ENCODE measurements at places on chromosomes 2 and 18.

DNA sequence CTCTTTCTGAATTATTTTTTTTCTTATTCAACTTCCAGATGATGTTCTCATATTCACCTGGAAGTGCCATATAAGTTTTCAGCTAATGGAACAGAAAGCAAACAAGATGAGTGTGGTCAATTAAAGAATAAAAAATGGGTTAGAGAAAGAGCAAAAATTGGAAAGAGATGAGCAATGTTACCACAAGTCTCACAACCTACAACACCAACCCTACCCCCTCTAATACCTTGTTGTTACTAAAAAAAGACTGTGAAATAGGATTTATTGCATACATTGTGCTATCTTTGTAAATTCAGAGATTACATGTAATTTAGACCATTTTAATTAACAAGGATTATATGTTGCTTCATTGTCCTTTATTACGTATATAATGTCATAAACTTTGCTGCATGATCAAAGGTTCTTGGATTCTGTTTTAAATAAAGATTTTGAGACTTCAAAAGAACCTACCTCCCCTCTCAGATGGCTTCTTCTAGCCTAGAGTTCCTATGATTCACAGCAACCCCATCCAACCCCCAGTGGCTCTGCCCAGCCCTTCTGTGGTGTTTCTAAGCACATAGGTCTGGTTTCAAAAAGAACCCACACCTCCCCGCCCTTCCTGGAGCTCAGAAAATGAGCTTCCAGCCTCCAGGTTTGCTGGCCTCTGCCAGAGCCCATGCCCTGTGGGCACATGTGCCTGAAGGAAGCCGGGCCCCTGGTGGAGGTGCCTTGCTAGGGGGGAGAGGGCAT, 24.7 kb downstream of the LGALSL start:
- DNase-seq, result no peak

DNA sequence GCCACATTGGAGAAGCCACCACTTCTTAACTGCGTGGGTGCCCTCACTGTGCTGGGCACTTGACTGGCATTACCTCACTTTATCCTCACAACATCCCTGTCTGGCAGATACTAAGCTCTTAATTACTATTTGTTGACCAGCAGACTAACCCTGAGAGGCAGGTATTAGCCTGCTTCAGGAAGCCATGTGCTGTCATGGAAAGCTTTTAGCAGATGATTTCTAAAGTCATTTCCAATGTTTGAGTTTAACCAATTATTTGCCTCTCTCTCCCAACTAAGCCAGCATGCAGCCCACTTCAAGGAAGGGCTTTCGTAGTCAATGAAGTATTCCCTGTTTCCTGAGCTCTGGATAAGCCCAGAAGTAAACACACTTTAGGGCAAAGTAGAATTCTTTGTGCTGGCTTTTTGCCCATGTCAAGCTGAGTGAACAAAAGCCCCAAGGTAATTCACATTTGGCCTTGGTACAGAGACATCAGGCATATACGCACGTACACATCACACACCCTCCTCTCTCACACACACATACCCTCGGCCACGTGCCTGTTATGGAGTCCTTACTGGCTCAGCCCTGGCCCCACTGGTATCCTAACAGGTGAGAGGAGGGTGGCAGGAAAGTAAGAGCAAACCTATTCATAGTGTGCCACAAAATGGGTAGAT, 108.6 kb downstream of the C1D start:
- no peak for DNase-seq

DNA sequence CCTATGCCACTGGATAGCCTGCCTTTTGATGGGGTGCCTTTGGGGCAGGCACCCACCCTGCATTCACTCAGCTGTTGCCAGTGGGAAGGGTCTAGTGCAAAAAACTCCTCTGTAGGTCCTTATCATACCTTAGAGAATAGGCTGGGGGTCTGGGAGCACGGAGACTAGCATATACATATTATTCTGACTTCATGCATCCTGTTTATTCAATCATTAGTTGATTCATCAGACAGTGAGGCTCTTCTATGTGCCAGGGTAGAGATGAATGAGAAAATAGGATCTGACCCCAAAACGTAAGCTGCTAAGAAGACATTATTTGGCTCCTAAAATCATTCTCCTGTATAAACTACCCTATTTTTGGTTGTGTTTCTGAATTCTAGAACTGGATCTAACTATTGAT, 153.3 kb downstream of the TPGS2 start:
- no peak for DNase-seq

GRCh38 chr2:164252568-164253287, 368.6 kb downstream of the GRB14 start:
- no peak for DNase-seq

- DNase-seq, result no peak
Measured at GRCh38 chr2:6580982-6581381, 284.7 kb downstream of the CMPK2 start.

GRCh38 chr2:109098251-109098920, 30.6 kb upstream of the SH3RF3 start:
- DNase-seq, result no peak

All from HEK293T (cell line).